NCI-H2081 treated with DMSO at 0.1 percent for 48 hours (cell line): ENCODE measurements at places on chromosomes 12 and 14.

DNA sequence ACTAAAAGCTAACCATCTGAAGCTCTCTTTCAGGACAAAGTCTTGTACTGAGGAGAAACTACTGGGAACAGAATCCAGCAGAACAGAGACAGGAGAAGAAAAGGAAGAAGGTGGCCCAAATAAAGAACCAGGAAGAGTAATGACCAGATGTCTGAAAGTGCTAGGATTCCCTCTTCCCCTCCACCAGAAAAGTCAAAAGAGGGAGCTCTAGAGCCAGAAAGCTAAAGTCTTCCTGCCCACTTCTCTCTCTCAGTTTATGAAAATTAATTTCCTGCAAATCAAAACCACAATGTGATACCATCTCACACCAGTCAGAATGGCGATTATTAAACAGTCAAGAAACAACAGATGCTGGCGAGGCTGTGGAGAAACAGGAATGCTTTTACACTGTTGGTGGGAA, 47.2 kb downstream of the SPPL3 start:
- DNase-seq = no peak

- DNase-seq = no peak
Observed at GRCh38 chr14:21019366-21019765, 5.5 kb downstream of the NDRG2 start.

GRCh38 chr14:91346838-91347173, 70.8 kb downstream of the CCDC88C start:
- DNase-seq = no peak

- no peak for DNase-seq
Observed at GRCh38 chr12:127964717-127965116, 302.3 kb upstream of the TMEM132C start.

- no peak for DNase-seq
Observed at GRCh38 chr12:124512667-124513296, 54.6 kb downstream of the NCOR2 start.

- DNase-seq = no peak
Observed at GRCh38 chr14:85317491-85318021, 212.4 kb upstream of the FLRT2 start.

DNA sequence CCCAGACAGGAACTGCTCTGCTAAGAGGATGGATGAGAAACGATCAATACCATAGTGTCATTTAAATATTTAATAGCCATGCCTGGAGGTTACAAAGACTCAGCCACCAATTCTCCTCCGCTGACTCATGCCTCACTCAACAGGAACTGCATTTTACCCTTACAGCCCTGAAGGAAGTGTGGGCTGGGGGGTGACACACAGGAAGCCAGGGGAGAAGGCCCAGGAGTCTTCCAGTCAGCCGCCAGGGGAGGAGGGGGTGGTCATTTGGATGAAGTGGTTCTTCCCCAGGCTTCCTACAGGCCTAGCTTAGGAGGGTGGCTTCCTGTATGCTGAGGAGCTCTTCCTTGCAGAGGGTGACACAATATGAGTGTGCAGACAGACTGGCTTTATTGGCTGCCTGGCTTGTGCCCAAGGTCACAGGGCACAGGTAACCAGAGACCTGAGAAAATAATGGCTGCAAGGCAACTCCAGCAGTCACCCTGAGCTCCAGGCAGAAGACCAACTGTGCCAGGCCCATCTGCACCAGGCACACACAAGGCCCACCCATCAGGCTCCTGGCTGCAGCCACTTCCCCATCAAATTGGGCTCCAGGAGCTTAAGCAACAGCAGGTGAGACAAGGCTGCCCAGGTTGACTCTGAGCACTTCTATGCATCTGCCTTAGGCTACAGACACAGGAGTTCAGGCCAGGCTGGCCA, 30.6 kb upstream of the RPLP0 start:
- DNase-seq = no peak
